ENCODE measurements at places on chromosomes 6 and 20.

- DNase-seq: no peak
Observed at GRCh38 chr6:135504734-135505133, 7.2 kb upstream of the AHI1 start.

- DNase-seq: no peak
Observed at GRCh38 chr6:87538510-87539260, 51.1 kb downstream of the RARS2 start.

- DNase-seq: no peak
Observed at GRCh38 chr6:97668716-97669115, 385.7 kb upstream of the MMS22L start.

- DNase-seq: no peak
Observed at GRCh38 chr6:132089173-132089572, 138.0 kb upstream of the CCN2 start.

DNA sequence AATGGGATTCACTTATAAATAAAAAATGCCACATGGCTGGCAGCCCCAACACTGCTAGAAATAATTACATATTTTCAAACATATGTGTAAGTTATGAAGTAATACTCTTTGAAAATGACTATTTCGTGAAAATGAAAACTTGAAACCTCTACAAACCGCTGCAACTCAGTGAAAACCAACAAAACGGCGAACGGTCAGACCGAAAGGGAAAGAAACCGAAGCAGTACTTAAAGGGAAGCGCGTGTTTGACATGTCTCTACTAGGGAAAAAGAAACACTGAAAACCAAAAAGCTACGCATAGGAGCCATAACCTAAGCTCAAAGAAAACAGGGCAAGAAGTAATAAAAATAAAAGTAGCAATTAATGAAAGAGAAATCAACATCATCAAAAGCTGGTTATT is 121.0 kb upstream of the GGTLC1 start:
- DNase-seq: no peak

- no peak for DNase-seq
Observed at GRCh38 chr6:147909640-147910039, 401.1 kb downstream of the SAMD5 start.

DNA sequence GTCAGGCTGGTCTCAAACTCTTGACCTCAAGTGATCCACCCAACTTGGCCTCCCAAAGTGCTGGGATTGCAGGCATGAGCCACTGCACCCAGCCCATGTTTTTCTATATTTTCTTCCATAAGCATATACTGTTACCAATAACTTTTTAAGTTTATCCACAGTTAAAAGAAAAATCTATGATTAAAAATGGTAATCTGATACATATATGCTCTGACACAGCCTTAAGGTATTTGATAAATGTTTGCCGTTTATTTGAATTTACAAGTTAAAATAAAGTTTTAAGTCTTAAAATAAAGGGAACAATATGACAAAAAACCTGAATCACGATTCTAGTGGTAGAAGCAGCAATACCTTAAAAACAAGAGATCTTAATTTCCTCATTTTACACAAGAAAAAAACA is 5.2 kb downstream of the STK38 start:
- DNase-seq: no peak

GRCh38 chr6:46011188-46012085 is 4.2 kb downstream of the CLIC5 start:
- no peak for DNase-seq

DNA sequence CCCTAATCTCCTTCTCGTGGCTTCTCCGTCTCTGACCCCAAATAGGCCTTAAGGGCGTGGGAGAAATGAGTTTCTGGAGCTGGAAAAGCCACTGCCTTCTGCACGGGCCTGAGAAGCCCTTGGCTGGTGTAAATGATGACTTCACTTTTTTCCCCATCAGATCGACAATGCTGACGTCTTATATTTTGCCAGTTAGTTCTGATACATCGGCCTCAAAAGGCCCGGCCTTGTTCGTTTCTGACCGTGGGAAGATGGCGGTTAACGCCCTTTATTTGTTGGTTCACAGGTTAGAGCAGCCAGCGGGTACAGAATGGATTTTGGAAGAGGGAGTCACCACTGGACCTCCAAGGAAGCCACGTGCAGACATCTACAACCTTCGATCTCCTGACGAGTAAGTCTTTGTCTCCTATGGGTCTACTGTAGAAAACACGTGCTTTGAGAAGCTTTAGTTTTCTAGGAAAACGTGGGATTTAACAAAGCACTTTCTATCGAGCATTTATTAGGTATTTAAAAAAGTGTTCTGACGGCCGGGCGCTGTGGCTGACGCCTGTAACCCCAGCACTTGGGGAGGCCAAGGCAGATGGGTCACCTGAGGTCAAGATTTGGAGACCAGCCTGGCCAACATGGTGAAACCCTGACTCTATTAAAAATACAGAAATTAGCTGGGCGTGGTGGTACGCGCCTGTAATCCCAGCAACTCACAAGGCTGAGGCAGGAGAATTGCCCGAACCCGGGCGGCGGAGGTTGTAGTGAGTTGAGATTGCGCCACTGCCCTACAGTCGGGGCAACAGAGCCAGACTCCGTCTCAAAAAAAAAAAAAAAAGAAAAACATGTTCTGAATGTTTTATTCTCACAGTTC is 1.2 kb upstream of the ZNFX1 start:
- no peak for DNase-seq

- DNase-seq: no peak
Observed at GRCh38 chr6:111361648-111362047, 121.4 kb downstream of the REV3L start.

GRCh38 chr20:49367113-49367512 is 89.3 kb upstream of the ZNFX1 start:
- DNase-seq: no peak

GRCh38 chr20:1945134-1945618 is 48.7 kb downstream of the PDYN start:
- no peak for DNase-seq

All from brain pericyte (primary cell).